Stimulated activated CD8-positive, alpha-beta memory T cell treated with anti-CD3 and anti-CD28 coated beads, Interleukin-15, amount 100 ng/mL, for 48 hours (primary cell): ENCODE measurements at places on chromosomes 11 and 22.

DNA sequence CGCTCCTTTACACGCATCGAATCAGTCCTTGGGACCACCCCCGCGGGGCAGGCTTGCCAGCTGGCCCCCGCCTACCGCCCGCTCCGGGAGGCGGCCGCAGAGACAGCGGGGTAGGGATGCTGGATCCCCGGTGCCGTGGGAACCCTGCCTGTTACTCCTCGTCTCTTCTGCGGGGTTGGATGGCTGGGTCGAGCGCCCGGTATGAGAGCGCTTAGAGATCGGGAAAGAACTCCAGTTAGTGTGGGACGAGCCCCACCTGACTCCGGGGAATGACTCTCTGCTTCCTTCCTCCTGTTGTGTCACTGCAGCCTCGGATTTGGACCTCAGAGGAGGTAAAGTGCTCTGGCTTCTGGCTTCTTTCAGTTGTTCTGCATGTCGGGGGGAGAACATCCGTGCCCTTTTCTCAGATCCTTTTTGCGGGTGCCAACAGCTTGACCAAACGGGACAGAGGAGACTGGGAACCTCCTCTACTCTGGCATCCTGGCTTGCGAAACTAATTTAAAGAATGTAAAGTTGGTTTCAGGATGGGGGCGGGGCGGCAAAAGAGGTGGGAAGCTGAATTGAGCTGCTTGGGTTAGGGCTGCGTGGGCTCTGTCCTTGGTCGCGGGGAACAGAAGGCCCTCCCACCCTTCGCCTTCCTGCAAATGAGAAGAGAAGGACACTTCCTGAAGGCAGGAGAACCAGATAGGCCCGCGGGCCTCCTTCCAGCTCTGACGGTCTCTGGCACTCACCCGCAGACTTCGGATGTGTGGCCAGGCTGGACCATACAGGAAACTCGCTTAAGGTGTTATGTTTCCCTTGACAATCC lies 938 bp downstream of the LAYN start:
- no peak for DNase-seq

GRCh38 chr22:29009148-29009547 lies 52.5 kb downstream of the C22orf31 start:
- no peak for DNase-seq

- DNase-seq: no peak
Measured at GRCh38 chr11:134730101-134730500, 318.1 kb upstream of the B3GAT1 start.

- no peak for DNase-seq
Measured at GRCh38 chr11:94400050-94400449, 1.2 kb downstream of the GPR83 start.
